CD8-positive, alpha-beta T cell (primary cell): ENCODE measurements at places on chromosomes 6 and 20. TPM values are rescaled to one million over a fixed set of nuclear protein-coding genes. Genes with fewer than 3 reads are reported as not detected.

Gene SMPD2
- total RNA-seq = 22.8 TPM

Gene MYO6
- total RNA-seq = 2.8 TPM

Gene ZBTB46
- total RNA-seq = not detected

Gene ARMC12
- total RNA-seq = 1.5 TPM

Gene RIPOR2
- total RNA-seq = 92.5 TPM

Gene KIF25
- not detected for total RNA-seq

Gene WDR46
- total RNA-seq = 19.9 TPM

Gene RANBP9
- total RNA-seq = 79.1 TPM

Gene TINAG
- not detected for total RNA-seq

Gene HLA-A
- 2,183 TPM for total RNA-seq

Gene C6orf58
- not detected for total RNA-seq

Gene PBOV1
- not detected for total RNA-seq

Gene ACTR5
- total RNA-seq = 15.7 TPM

Gene RSPH4A
- total RNA-seq = 0.97 TPM

Gene ZC3H12D
- 45.9 TPM for total RNA-seq

Gene RAET1L
- not detected for total RNA-seq

Gene RAE1
- 58.9 TPM for total RNA-seq

Gene HLA-G
- 7.2 TPM for total RNA-seq

Gene ZC2HC1B
- total RNA-seq = not detected

Gene HCK
- total RNA-seq = 0.44 TPM

Gene SLC22A16
- not detected for total RNA-seq

Gene MAP3K4
- 39.1 TPM for total RNA-seq

Gene METTL24
- total RNA-seq = 0.33 TPM
